ENCODE measurements at places on chromosomes 12 and 14.

DNA sequence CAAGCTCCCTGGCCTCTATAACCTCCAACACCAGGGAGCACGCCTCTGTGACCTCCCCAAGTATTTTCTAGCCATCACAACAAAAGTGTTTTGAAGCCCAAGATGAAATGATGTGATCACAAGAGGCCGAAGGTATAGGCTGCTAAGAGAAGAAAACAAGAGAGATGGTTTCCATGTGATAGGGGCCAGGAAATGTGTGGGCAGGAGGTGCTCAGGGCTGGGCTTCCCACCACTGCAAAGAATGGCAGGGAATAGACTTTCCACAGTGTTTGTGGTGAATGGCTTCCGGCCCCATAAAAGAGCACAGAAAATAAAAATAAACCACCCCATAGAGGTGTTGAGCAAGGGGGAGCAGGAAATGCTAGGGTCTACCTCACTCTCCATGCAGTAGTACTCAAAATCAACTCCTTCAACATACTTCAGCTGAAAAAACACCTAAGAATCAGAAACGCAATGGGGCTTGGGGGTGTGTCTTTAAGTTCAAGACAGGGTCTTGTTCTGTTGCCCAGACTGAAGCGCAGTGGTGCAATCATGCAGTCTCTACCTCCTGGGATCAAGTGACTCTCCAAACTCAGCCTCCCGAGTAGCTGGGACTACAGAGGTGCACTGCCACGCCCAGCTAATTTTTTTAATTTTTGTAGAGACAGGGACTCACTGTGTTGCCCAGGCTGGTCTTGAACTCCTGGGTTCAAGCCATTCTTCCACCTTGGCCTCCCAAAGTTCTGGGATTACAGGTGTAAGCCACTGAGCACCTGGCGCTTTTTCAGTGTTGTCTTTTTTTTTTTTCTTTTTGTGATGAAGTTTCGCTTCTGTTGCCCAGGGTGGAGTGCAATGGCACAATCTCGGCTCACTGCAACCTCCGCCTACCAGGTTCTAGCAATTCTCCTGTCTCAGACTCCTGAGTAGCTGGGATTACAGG is 27.1 kb downstream of the DAD1 start:
- DNase-seq, result peak; percentile 72

- DNase-seq, result no peak
These were observed 355.0 kb downstream of the ETNK1 start for GRCh38 chr12:22979854-22980469.

GRCh38 chr14:34833549-34834523 is 41.3 kb downstream of the BAZ1A start:
- no peak for DNase-seq

DNA sequence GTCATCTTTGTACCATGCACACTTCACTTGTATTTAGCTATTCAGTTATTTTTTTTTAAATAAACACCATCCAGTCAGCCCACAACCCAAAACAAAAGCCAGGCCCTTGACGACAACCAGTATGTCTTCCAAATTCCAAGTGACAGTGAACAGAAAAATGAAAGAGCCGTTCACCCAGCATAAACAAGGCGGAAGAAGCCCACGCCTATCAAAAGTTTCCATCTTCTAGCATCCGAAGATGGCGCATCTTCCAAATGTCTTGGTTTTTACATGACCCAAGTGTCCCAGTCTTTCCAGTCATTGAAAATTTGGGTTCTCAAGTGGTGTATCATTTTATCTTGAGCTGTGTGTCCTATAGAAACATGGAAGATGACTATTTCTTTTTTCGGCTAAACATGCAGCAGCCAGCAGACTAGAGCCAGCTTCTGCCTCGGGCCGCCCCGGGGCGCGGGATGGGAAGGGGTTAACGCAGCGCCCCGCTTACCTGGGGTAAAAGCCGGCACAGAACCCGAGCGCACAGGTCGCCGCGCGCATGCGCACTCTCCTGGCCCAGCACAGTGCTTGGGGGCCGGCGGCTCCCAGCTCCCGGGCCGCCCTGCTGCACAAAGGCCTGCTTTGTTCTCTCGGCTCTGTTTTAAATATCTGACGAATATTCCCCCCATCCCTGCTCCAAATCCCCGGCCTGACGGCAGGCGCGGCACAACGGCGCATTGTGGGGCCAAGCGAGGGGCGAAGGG is 164.8 kb downstream of the ZFP36L1 start:
- peak; percentile 62 for DNase-seq

DNA sequence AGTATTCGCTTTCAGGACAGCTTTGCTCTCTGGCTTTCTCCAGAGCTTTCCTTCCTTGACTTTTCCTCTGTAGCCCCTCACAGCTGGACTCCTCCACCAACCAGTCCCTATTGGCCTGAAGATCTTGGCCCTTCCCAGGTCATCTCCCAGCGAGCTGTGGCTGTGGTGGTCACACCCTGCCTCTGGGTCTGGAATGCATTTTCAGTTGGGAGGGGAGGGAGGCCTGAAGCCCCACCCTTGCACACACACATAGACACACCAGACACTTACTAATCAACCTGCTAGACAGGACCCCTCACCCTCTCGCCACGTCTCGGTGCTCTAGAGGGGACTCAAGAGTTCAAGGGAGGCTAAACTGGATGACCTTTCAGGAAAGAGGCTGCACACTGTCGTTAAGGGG is 13.9 kb downstream of the JDP2 start:
- DNase-seq, result no peak
